Esophagus muscularis mucosa (tissue), 4 donors: ENCODE measurements at places on chromosomes 12 and 14. TPM values are rescaled to one million over a fixed set of nuclear protein-coding genes. Genes with fewer than 3 reads are reported as not detected.
A peak's percentile ranks its signal among the peaks of the same experiment; 100 is the strongest.

LPAR5 gene
- total RNA-seq: 2.5 TPM

DNA sequence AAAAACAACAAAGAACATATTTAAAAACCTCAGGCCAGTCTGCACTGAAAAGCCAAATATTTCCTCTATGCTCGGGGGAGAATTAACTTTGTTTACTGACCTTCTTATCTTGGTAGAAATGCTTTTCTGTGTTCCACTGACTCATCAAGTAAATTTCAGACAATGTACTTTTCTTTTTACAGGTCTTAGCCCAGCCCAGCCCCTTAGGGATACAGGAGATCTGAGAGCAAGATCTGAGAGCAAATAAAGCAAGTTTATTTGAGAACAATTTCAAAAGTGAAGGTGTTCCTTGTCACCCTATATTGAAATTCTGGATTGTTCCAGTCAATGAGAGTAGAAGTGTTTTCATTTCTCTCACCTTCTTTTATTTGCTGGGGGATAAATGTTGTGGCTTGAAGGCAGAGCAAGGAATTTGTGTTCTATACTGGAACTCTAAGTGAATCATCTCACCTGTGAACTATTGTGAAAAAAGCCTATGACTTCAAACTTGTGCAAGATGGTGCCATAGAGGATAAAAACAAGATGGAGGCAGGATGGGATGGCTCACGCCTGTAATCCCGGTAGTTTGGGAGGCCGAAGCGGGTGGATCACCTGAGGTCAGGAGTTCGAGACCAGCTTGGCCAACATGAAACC lies 7.9 kb upstream of the GPRC5A start:
- H3K27me3 ChIP-seq: no peaks in the 10 kb centered on the region
- H3K27ac ChIP-seq: no peak overlapping the region
- no peak overlapping the region for H3K4me3 ChIP-seq
- H3K4me1 ChIP-seq: no peaks in the 10 kb centered on the region
- no peak for DNase-seq
- H3K36me3 ChIP-seq: no peaks in the 10 kb centered on the region

DNA sequence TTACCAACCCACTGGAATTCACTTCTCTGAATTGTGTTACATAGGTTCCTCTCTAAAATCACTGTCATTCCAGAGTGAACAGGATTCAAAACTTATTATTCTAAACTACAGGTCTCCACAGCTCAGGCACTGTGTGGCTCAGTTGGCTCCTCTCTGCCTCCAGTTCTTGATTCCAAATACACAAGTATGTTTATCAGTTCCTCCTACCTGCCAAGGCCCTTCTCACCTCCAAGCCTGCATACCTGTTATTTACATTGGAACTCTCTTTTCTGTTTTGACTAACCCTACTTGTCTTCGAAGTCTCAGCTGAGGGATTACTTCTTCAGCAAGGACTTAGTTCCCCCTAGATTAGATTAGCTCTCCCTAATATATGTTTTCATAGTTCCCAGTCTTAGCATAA lies 397.6 kb upstream of the TMTC1 start:
- no peak for DNase-seq
- H3K4me3 ChIP-seq: no peak overlapping the region
- H3K27ac ChIP-seq: no peak overlapping the region
- no peaks in the 10 kb centered on the region for H3K4me1 ChIP-seq

GRCh38 chr14:104553166-104554087 lies 26.1 kb upstream of the C14orf180 start:
- peaks cover 80% of the 10 kb centered on the region for H3K27me3 ChIP-seq
- no peak for DNase-seq
- no peaks in the 10 kb centered on the region for H3K4me1 ChIP-seq
- no peak overlapping the region for H3K27ac ChIP-seq
- no peaks in the 10 kb centered on the region for H3K36me3 ChIP-seq

GRCh38 chr12:12474931-12475795 lies 87.5 kb downstream of the DUSP16 start:
- H3K27me3 ChIP-seq: no peaks in the 10 kb centered on the region
- no peak overlapping the region for H3K4me3 ChIP-seq
- no peak for DNase-seq
- no peak overlapping the region for H3K27ac ChIP-seq
- peaks cover 57% of the 10 kb centered on the region for H3K36me3 ChIP-seq

GRCh38 chr14:58671436-58671835 lies 33.7 kb downstream of the DACT1 start:
- DNase-seq: no peak
- no peak overlapping the region for H3K27ac ChIP-seq
- no peaks in the 10 kb centered on the region for H3K27me3 ChIP-seq
- no peak overlapping the region for H3K4me3 ChIP-seq

DNA sequence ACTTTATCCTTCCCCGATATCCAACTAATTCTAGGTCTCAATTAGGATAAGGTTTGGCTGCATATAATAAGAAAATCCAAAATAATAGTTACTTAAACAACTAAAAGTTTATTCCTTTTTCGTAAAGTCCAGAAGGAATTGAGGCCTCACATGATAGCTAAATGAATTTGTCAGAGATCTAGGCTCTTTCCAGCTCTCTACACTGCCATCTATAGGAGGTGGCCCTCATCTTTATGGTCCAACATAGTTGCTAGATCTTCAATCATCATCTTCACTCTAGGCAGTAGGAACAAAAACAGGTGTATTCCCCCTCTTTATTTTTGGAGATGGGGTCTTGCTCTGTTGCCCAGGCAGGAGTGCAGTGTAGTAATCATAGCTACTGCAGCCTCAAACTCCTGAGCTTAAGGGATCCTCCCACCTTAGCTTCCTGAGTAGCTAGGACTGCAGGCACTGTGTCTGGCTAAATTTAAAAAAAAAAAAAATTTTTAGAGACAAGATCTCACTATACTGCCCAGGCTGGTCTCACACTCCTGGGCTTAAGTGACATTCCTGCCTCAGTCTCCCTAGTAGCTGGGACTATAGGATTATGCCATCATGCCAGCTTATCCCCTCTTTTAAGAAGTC lies 46.5 kb upstream of the SAV1 start:
- H3K27ac ChIP-seq: no peak overlapping the region
- H3K27me3 ChIP-seq: no peaks in the 10 kb centered on the region
- no peaks in the 10 kb centered on the region for H3K36me3 ChIP-seq
- no peak for DNase-seq
- H3K4me3 ChIP-seq: no peak overlapping the region

- no peak for DNase-seq
- H3K27me3 ChIP-seq: no peaks in the 10 kb centered on the region
- no peak overlapping the region for H3K27ac ChIP-seq
- H3K36me3 ChIP-seq: peaks cover 94% of the 10 kb centered on the region
Observed at GRCh38 chr12:49037111-49037946, 18.8 kb upstream of the PRKAG1 start.

DNA sequence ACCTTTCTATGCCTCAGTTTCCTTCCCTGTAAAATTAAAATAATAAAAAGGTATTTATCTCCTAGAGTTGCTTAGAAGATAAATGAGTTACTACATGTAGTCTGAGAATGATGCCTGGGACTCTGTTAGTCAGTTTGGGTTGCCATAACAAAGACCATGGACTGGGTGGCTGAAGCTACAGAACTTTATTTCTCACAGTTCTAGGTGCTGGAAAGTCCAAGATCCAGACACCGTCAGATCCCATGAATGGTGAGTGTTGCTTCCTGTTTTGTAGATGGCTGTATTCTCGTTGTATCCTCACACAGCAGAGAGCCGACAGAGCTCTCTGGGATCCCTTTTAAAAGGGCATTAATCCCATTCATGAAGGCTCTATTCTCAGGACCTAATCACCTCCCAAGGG lies 64.0 kb upstream of the LTA4H start:
- H3K27ac ChIP-seq: no peak overlapping the region
- no peaks in the 10 kb centered on the region for H3K27me3 ChIP-seq
- DNase-seq: no peak
- H3K4me1 ChIP-seq: no peaks in the 10 kb centered on the region

- H3K36me3 ChIP-seq: no peaks in the 10 kb centered on the region
- no peaks in the 10 kb centered on the region for H3K27me3 ChIP-seq
- H3K4me1 ChIP-seq: no peaks in the 10 kb centered on the region
- no peak overlapping the region for H3K27ac ChIP-seq
Observed at GRCh38 chr14:66174453-66174891, 311.7 kb upstream of the CCDC196 start.

DNA sequence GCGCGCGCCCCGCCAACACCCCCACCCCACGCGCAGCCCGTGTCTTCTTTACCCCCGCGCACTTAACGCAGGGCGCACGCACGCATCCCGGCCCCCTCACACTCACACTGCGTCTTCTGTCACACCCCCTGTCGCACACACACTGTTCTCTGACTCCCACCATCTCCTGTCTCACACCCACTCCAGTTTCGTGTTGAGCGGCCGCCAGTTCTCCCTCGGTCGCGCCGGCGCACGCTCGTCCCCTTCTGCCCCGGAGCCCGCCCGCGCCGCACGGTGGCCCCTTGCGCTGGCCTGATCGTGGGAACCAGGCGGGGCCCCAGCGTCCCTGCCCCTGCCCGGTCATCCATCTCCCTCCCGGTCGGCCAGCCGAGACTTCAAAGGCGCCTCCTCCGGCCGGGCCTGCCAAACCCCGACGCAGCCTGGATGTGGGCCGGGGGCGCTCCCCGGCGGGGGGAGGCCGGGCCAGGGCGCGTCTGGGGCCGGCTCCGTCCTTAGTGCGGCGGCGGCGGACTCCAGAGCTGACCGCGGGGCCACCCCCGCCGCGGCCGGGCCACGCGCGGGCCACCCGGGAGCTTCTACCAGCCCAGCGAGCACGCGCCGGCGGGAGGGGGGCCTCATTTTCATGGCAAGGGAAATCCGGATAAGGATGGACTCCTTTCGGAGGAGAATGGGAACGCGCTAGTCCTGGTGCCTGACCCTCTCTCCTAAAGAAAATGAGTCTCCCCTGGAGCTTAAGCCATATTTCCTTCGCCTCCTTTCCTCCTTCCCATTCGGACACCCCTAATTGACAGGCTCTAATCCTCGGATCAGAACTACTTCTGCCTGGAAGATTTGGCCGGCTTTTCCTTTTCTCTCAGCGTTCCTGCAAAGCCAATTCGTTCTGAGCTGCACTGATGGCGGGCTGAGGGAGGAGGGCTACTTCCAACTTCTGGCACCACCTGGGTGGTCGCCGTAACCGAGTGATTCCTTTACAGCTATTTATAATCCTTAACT lies 82.0 kb upstream of the HMGA2 start:
- H3K27ac ChIP-seq: no peak overlapping the region
- H3K36me3 ChIP-seq: no peaks in the 10 kb centered on the region
- peak overlapping the region; percentile 65 for H3K4me3 ChIP-seq
